Right ventricle myocardium inferior (tissue), 1 donor: ENCODE measurements at places on chromosomes 16 and 17. TPM values are rescaled to one million over a fixed set of nuclear protein-coding genes. Genes with fewer than 3 reads are reported as not detected.

MYCBPAP gene
- 0.81 TPM for total RNA-seq

HOXB6 gene
- 0.57 TPM for total RNA-seq

DNA sequence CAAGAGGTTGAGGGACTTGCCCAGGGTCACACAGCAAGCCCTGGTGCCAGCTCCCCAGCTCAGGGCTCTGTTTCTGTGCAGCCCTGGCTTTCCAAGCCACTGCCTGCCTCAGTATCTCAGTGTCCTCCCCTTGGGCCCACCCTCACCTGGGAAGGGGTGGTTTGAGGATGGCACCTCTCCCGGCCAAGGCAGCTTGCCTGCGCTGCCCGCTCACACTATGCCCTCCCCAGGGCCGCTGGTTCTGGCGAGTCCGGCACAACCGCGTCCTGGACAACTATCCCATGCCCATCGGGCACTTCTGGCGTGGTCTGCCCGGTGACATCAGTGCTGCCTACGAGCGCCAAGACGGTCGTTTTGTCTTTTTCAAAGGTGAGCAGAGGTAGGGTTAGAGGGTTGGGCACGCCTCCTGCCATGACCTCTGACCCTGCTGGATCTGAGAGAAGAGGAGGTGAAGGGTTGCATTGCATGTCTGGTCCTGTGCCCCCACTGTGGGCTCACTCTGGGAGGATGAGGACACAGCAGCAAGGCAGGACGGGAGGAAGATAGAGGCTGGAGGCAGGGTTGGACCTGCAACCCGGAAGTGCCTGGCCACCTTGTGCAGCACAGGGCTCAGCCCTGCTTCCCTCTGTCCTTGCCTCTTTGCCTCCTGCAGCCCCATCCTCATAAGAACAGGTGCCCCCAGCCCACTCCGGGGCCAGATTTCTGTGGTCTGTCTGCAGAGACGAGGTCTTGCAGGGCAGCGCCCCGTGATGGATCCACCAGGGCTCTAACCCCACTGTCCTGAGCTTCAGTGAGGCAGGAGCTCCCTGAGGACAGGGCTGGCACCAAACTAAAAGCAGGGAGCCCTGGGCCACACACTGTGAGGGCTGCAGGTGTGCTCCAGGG, 16.7 kb downstream of the MMP15 start:
- no peak for DNase-seq

GRCh38 chr17:27414271-27414670, 42.0 kb upstream of the KSR1 start:
- DNase-seq = no peak
